Activated naive CD8-positive, alpha-beta T cell treated with anti-CD3 and anti-CD28 coated beads, Interleukin-2, amount 10 ng/mL, durations not matched to agents 7 days and 5 days (primary cell): ENCODE measurements at places on chromosomes 1 and 21. TPM values are rescaled to one million over a fixed set of nuclear protein-coding genes. Genes with fewer than 3 reads are reported as not detected.

DNA sequence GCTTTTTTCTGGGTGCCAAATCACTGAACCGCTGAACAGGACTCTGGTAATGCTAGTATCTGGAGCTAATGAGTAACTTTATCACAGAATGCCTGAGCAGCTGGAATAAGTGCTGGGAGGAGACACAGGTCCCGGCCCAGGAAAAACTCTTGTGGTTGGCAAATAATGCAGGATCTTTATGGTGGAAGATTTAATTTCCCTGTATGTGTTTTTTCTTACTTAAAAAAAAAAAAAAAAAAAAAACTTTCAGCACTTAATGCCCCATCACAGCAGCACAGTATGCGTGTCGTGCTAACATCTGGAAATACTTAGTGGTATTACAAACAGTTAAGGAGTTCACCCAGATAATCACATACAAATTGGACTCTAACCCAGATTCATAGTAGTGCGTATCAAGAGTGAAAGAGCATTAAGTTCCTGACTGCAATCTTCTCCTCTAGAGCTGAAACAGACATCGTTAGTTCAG is 220.7 kb downstream of the TOMM20 start:
- no peak for DNase-seq

DNA sequence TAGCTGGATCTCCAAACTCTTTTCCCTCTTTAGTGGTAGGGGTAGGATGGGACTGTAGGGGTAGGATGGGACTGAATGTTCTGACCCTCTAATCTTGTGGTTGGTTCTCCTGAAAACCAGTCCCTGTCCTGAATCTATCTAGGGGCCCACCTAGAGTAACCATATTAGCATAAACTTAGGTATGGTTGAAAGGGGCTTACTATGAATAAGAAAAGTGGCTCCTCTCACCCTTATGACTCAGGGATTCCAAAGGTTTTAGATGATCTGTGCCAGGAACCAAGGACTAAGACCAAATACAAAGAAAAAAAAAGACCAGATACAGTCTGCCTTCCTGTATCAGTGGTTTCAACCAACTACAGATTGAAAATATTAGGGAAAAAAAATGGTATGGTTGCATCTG is 28.9 kb downstream of the RNF2 start:
- no peak for DNase-seq

DNA sequence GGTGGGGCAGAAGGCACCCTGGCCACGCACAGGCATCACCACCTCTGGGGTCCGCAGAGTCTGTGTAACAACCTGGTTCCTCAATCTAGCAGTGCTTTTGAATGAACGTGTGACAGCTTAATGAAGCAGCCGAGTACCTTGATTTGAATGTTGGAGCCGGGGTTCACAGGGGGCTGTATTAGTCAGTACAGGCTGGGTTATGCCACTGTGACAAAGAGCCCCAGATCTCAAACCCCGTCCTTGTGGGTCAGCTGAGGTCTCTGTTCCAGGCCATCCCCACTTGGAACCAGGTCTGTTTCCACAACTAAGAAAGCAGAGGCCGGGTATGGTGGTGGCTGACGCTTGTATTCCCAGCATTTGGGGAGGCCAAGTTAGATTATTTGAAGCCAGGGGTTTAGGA is 10.5 kb downstream of the TMEM240 start:
- no peak for DNase-seq

The PTGER3 gene
- 1.3 TPM for total RNA-seq

DNA sequence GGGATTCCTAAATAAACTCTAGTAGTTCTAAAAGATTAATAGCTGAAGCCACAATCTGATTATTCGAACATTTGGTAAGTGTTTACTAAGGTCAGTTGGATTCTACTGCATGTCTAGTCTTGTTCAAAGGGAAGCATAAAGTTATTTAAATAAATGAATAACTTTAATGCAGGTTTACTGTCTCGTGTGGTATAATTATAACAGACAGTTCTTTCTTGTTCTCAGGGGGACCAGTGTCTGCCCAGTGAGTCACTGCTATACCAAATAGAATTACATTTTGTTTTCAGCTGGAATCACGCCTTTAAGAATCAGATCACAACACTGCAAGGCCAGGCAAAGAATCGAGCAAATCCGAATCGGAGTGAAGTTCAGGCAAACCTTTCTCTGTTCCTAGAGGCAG is 45.1 kb downstream of the SMG7 start:
- DNase-seq = no peak

The RHEX gene
- total RNA-seq = not detected

- no peak for DNase-seq
Measured at GRCh38 chr1:93810316-93810715, 68.7 kb downstream of the DNTTIP2 start.

GRCh38 chr1:43316738-43317520 is 16.1 kb downstream of the TIE1 start:
- DNase-seq = no peak

DNA sequence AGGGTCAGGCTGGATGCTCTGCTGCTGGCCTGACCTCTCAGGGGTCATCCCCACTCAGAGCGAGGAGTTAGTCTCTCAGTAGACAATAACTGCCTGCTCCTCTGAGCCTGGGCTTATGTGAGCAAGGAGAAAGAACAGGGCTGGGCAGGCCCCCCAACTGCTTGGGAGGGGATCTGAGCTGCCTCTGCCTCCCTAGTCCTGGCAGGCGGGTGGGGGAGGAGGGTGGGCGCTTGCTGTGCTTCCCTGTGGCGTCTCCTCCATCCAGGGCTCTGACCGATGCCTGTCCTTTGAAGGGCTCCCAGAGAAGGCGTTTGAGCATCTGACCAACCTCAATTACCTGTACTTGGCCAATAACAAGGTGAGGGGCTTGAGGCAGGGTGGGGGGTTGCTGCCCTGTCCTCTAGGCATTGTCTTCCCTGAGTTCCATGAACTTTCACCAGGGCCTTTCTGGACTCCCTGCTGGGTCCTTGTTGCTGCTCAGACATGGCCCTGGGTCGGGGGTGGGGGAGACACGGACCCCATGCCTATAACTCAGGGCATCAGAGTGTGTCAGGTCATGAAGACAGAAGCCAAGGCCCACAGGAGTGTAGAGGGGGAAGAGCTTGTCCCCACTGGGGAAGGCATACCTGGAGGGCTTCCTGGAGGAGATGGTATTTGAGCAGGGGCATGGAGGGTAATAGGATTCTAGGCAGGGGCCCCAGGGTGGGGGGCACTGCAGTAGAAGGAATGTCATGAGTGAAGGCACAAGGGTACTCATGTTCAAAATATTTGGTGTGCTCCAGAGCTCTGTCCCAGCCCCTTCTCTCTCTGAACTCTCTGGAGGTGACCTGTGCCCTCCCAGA is 12.5 kb downstream of the PODN start:
- no peak for DNase-seq

The CAPN8 gene
- 0.28 TPM for total RNA-seq
